Stimulated activated CD4-positive, alpha-beta T cell treated with anti-CD3 and anti-CD28 coated beads, TNF-alpha, amount 100 ng/mL, for 4 hours (primary cell): ENCODE measurements at places on chromosomes 2 and 18.

GRCh38 chr18:63951302-63951705 is 2.2 kb downstream of the HMSD start:
- no peak for DNase-seq

DNA sequence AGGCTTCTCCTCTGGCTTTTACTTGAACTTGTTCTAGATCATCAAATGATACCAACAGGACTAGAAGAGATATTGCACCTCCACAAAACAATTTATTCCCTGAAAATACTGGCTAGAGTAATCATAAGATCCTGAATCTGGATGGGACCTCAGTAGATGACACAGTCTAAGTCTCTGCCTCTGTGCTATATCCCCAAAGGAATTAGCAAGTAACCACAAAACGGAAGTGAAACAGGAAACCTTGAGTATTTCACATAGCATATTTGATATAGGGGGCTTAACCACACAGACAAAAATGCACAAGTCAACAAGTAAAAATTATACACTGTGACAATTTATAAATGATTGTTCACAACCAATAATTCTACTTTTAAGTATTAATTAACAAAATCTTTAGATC is 456.9 kb upstream of the TNP1 start:
- no peak for DNase-seq

DNA sequence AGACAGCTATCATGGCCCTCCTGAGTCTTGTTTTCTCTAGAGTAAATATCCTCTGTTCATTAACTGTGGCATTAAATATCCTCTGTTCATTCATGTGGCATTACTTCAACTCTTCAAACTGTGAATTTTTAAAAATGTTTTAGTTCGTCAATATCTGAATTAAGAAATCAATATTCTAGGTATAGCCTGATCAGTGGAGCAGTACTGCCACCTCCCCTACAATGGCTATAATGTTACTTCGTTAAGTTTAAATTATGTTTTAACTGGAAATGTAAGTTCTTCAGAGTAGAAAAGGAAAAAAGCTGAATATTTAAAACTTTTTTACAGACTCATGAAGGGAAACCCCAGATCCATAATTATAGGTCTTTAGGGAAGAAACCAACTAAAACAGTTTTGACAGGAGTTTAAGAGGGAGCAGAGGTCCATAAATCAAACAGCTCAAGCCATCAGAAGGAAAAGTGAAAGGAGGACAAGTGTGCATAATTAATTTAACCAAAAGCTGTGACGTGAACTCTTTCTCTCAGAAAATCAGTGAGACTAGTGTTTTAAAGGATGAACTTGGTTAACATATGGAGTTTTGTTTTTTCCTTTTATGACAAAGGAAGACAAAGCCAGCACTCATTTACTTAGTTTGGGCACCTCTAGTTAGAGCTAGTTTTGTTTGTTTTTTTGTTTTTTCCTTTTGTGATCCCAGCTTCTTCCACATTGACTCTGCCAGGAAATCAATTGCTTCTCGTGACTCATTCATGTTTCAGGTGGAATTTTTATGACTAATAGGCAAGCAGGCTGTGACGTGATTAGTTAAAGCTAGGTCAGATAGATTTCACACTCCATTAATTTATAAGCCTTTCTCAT is 44.9 kb downstream of the RBBP8 start:
- no peak for DNase-seq

GRCh38 chr18:11372163-11372562 is 222.8 kb upstream of the PIEZO2 start:
- DNase-seq = no peak

DNA sequence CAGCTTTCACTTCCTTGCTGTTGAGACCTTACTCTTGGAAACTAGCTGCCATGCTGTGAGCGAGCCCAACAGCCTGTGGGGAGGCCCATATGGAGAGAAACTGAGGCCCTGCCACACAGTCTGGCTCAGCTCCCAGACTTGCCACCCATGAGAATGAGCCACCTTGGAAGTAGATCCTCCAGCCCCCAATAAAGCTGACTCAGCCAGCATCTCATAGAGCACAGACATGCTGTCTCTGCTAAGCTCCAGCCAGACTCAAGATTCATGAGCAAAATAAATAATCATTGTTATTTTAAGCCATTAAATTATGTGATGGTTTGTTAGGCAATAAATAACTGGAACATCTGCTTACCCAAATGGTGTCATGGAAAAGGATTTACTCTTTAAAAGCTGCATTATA is 53.6 kb upstream of the DDX18 start:
- DNase-seq = no peak

DNA sequence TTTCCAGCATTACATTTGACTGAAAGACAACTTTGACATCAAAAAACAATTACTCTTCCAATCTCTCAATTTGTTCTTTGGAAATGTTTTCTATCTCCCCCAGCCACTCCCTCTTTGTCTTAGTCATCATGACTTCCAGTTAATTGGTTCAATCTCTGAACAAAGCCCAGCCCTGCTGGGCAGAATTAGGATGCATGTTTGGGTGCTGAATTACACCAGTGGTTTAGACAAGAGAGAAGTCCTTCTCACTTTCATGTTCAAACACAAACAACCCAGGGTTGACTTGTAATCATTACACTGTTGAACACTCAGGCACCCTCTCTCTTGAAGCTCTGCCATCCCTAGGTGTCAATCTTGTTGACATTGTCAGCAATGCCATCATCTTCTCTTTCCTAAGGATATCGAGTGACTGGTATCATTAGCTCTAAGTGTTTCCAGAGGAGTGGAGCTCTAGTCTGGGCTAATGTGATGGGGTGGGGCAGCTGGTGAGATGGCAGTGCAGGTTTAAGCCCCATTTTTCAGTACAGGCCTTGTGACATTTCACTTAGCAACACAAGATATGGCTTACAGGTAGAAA is 90.8 kb upstream of the MEIS1 start:
- DNase-seq = no peak

DNA sequence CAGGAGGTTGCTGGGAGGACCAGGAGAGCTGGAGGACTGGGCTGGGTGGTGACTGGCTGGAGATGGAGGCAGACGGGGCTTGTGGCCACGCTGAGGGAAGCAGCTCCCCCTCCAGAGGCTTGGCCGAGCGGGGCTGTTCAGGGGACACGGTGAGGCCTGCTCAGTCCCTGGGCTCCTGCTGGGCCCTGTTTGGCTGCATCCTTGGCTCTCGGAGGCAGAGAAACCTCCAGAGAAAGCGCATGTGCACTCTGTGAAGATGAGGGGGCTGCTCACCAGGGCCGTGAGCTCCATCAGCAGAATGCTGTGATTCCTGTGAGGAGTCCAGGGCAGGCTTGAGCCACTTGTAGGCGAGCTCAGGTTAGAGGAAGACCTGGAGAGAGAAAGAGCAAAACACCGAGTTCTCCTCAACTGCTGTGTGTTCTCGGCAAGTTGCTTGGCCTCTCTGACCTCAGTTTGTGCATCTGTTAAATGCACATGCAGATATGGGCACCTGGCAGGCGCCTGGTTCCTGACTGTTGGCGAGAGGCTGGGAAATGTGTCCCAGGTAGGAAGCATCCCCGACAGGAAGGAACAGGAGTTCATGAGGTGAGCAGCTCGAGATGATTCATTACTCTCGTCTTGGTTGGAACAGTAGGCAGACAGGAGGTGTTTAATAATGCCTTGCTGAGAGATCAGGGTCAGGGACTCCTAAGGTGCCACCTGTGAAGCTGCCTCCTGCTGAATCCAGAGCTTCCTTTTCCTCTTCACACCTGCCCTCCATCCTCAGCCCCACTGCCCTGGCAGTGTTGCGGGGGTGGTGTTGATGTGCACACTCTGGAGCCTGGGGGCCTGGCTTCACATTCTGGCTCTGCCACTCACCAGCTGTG is 941 bp downstream of the ZAP70 start:
- DNase-seq = no peak

- no peak for DNase-seq
These were observed 2.7 kb downstream of the BMPR2 start for GRCh38 chr2:202378662-202379358.

- no peak for DNase-seq
These were observed 21.7 kb upstream of the NRP2 start for GRCh38 chr2:205660521-205661124.

DNA sequence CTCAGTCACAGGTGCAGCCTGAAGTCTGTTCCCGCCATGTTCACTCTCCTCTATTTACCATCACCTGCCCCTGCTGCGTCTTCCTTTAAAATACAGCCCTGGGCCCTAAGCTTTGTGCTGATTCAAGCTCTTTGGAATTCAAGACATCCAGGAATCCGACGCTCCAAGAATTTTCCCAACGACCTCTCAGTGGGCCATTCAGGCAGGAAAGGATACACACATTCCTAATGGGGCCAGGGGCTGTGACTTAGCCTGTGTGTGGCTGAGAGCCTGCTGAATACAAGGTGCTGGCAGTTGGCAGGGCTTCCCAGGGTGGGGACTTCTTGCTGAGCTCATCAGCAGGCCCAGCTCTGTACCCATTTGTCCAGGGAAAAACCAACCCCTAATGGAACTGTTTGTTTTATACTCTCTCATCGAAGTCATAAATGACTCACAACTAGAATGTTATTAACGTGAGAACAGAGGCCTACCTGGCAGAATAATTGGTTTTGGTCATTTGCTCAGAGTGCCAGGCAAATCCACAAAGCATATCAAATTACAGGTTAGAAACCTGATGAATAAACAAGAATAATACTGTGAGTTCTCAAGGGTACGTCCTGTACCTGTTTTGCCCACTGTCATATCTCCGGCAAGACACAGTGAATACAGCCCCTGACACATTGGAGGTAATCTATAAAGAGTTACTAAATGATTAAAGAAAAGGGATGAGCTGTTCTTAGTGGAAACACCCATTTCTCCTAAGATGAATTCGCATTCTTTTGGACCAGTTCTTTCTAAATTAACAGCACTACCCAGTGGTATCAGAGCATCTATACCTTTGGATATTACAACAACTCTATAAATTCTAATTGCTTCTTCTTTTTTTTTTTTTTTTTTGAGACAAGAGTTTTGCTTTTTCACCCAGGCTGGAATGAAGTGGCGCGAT is 12.6 kb upstream of the KCMF1 start:
- DNase-seq = no peak

GRCh38 chr2:18961991-18962421 is 372.6 kb upstream of the NT5C1B start:
- DNase-seq = no peak
